ENCODE measurements at places on chromosomes 3 and 15.

- no peak for DNase-seq
These were observed 17.0 kb upstream of the ITGB5 start for GRCh38 chr3:124903896-124904834.

DNA sequence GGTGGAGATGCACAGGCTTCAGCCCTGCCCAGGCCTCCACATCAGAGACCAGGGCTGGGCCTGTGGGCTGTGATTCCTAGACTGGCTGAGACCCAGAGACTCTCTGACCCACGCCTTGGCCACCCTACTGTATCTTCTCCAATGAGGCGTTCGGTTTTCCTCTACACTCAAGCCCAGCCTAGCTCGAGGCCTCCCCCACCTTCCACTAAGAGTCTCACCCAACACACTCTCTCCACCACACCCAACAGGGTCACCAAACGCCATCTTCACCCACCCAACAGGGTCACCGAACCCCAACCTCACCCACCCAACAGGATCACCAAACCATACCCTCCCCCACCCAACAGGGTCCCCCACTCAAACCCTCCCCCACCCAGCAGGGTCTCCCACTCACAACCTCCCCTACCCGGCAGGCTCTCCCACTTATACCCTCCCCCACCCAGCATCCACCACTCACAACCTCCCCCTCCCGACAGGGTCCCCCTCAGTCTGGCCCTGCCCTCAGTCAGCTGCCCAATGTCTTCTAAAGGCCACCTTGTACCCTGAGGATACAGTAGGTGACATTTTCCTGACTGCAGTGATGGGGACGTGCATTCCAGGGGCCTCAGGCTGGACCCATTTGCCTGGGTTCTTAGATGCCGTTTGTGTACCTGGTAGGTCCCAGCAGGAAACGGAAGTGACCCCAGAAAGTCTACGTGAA is 20.4 kb downstream of the CFAP100 start:
- no peak for DNase-seq

DNA sequence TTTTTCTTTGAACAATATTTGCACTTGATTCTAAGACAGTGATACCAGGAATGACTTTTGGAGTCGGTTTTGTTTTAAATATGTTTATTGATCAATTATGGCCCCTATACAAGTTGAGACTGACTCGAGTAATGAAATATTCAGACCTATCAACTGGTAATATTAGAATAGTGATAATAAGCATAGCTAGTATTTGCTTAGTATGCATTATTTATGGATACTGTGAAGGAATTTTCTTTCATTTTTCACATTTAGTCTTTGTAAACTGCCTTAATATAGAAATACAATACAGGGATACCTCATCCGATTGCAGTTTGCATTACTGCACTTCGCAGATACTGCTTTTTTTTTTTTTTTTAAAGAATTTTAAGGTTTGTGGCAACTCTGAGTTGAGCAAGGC is 107.9 kb downstream of the CNTN4 start:
- DNase-seq: no peak

- peak; percentile 32 for DNase-seq
These were observed 102.2 kb upstream of the LPP start for GRCh38 chr3:188051801-188052168.

DNA sequence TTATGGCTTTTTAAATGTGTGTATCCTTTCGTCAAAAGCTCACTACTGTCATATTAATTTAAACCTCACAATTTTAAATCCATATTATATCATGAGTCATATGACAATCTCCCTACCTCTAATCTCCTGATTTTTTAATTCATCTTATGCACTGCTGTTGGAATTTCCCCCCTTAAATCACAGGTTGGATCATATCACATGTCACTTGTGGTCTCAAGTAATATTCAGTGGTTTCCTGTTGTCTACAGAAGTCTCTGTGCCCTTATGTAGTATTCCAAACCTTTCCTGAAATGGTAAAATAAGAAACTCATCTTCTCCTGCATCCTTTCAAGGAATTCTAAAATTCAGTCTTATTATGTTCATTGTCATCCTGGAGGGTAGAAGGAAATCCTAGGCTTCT is 116.0 kb upstream of the CBLB start:
- DNase-seq: peak; percentile 52

DNA sequence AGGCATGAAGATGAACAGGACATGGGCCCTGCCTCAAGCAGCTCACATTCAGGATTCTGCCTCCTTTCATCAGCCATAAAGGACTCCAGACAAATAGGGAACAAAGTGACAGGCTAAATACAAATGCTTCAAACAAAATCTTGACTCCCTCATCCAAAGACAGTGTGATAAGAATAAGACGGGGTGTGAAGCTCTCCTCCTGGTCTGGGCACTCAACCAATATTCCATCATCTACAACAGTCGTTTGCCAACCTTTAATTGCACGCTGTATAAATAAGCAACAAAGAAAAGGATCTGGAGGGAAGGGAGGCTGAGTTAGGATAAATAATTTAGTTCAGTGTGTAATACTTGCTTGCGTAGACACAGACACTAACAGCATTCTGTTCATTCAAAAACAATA is 5.4 kb downstream of the CCDC54 start:
- DNase-seq: no peak

- DNase-seq: no peak
These were observed 228.5 kb downstream of the ARPP21 start for GRCh38 chr3:35867791-35868190.

DNA sequence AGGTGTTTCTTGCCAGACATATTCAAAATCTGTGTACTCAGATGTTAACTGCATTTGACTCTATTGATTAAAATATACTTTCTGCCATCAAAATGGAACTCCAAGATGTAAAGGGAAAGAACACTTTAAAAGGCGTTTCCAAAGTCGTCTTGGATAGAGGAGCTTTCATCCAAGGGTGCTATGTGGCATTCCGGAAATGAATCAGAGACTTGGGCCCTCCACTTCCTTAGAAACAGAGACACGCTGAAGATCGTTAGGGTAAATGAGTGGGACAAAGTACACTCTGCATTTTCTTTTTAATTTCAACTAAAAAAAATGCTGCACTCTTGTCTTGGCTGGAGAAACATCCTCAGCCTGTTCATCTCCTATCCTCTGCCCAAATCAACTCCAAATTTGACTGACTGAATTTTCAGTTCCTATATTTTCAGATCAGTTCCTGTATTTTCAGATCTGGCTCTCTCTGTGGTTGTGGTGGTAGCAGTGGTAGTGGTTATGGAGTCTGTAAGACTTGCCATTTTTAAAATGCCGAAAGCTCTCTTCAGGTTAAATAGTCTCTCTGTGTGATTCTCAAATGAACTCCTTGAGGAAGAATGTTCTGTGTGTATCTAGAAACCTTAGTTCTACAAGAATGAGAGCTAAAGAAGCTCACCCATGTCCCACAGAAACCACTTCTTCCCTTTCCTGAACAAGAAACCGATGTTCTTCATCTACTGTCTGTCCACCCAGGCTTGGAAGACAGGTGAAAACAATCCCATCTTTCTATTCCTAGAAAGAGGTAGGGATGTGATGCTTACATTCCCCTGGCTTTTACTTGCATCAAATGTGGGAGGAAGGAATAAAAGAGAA is 156.8 kb upstream of the ICE2 start:
- no peak for DNase-seq

DNA sequence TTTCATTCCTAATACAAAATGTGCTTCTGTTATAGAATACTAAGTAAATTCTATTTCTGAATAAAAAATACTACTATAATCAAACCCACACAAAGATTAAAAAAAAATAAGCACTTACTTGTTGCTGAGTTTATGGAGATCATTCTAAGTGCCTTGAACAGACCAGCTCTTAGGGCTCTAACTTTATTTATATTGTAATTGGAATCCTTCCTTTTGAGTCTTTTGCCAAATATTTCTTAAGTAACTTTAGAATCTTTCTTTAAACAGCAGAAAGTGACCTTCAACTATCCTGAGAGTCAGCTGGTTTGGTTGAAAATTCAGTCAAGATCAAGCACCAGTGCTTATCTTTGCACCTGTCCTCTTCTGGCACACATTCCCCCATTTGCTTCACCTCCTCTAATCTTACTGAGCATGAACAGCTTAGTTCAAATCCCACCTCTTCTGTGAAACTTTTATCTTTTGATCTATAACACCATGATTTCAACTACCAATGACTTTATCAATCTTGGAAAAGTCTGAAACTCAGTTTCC is 149.3 kb downstream of the VPS13C start:
- peak; percentile 36 for DNase-seq

- DNase-seq: no peak
These were observed 15.3 kb upstream of the KLHL25 start for GRCh38 chr15:85810075-85810474.

Data from iris pigment epithelial cell (primary cell).